Foreskin fibroblast (primary cell): ENCODE measurements at places on chromosomes 4 and X.

DNA sequence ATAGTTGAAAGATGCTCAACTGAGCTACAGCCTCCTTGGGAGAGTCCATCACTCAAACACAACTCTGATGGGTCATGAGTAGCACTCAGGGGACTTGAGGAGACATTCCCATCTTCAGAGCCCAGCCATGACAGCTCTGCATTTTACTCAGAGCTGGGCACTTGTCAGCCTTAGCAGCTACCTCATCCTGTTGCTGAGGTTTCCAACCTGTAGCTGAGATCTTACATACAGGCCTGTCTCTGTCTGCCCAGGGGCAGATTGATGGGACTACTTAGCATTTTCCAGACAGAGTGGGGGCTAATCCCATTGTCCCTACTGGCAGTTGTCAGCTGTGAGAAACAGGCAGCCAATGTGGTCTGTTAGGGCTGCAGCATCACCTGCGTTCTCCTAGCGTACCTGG, 3.5 kb downstream of the FHDC1 start:
- DNase-seq: no peak

- no peak for DNase-seq
Measured at GRCh38 chrX:153921511-153922446, 4.3 kb downstream of the ARHGAP4 start.

DNA sequence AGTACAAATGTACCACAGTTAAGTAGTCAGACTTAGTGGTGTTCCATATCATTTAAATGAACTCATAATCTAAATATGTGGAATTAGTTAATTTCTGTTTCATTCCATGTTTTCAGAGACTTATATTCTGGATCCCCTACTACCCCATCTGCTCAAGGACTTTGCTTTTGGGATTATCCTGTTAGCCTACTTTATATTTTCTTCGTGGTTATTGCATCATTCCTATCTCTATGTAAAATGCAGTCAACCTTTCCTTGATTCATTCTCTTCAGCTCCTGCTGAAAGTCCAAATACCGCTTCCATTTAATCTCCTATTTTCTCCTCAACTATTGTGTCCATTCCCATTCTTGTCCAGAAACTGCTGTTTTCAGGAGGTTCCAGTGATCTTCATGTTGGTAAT, 25.1 kb downstream of the SLC30A9 start:
- no peak for DNase-seq

- no peak for DNase-seq
Measured at GRCh38 chrX:38606821-38607220, 45.5 kb downstream of the TSPAN7 start.

DNA sequence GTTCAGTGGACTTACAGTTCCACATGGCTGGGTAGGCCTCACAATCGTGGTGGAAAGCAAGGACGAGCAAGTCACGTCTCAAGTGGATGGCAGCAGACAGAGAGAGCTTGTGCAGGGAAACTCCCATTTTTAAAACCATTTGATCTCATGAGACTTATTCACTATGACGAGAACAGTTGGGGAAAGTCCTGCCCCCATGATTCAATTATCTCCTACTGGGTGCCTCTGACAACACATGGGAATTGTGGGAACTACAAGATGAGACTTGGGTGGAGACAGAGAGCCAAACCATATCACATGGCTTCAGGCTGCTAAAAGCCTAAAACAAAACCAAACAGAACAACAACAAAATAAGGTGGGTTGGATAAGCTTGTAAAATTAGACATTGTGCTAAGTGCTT, 194.4 kb upstream of the CPEB2 start:
- DNase-seq: no peak

- DNase-seq: no peak
Measured at GRCh38 chr4:130648570-130648969, 1552.6 kb downstream of the C4orf33 start.

DNA sequence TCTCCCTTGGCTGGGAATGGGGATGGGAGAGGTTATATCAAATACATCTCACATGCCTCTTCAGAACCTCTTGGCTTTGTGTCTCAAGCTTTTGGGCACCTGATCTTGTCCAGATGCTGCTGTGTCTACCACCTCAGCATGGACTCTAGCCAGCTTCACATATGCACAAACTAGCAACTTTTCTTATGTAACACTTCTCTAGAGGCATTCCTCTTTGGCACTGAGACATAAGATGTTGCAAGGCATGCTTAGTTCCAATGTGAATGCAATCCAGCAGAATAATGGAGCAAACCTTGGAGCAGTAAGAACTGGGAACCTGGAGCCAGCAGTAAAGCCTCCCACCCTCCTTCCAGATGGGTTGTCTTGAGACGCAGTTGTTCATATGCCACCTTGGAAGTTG, 113.4 kb upstream of the TMEM47 start:
- no peak for DNase-seq

DNA sequence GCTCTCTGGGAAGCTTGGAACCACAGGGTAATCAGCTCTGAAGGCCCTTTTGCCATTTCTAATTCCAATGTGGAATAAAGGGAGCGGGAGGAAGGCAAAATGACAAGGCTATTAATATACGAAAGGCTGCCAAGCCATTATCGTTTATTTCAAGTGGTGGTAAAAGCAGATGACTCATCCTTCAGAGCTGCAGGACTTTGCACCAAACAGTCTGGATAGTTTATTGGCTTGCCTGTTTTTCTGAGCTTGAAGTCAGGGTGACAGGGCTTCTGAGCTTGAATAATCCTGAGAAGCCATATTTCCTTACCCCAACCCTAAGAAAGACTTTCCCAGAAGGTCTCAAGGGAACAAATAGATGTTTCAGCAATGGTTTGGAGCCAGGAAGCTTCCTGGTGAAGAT, 7.7 kb upstream of the GABRE start:
- DNase-seq: peak; percentile 71

DNA sequence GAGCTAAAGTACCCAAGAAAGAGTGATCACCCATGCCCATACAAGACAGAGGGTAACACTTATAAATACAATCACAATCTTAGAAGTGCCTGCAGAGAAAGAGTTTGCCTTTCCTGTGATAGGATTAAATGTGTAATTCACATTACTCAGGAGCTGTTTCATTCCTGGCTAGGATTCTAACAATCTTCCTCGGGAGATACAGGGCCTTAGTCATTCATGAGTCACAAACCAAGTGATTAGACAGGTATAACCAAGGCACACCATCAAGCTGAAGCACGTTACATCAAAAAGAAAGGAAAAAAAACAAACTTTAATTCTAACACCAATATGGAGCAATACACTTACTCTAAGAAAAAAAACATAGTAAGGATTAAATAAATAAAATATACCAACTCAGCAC, 14.9 kb downstream of the ABCG2 start:
- peak; percentile 36 for DNase-seq

GRCh38 chrX:65674204-65674893, 6.9 kb downstream of the MSN start:
- DNase-seq: no peak

DNA sequence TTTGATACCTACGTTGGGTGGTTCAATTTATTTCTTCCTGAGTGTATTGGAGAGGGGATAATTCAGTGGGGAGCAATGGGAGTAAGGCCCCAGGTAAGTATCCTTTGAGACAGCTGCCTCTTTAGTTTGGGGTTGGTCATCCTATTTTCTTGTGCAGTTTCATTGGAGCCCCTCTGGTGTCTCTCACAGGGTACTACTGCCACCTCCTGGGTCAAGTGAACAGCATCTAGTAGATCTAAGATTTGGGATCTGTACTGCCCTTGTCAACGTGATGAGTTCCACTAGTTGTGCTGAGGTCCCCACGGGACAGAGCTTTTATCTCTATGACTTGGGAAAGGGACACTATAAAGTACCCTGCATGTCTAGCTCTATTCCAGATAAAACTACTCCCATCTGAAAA, 80.6 kb downstream of the PBDC1 start:
- peak; percentile 16 for DNase-seq

DNA sequence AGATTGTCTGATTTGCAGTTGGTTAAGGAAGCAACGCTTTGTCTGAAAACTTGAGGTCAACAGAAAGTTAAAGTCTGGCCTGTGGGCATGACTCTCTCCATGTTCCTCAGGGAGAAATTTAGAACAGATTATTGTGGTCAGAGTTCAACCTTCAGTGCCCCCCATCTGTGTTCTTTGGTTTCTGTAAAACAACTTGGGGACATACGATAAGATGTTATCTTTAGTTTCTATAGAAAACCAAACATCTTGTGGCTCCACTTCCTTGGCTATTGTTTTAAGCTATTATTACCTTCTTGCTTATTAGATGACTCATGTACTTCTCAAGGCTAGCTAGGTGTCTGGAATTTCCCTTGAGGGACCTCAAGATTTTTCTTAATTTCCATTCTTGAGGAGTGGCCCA, 507.7 kb downstream of the PDHA2 start:
- DNase-seq: no peak

DNA sequence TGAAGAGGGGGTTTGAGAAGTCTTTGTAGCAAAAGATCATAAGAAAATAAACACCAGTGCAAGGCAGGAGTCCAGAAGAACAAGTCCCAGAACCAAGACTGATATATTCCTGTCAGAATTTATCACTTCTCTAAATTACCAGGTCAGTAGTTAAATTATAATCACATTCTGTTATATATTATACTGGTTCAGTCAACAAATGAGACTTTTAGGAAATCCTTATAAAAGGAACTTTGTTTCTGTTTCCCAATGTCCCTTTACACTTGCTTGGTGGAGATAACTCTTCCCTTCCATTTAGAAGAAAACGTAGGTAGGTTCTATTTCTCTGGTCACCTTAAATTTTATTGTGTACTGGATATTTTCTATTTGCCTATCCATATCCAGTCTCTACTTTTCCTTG, 21.1 kb downstream of the GBA3 start:
- DNase-seq: no peak

DNA sequence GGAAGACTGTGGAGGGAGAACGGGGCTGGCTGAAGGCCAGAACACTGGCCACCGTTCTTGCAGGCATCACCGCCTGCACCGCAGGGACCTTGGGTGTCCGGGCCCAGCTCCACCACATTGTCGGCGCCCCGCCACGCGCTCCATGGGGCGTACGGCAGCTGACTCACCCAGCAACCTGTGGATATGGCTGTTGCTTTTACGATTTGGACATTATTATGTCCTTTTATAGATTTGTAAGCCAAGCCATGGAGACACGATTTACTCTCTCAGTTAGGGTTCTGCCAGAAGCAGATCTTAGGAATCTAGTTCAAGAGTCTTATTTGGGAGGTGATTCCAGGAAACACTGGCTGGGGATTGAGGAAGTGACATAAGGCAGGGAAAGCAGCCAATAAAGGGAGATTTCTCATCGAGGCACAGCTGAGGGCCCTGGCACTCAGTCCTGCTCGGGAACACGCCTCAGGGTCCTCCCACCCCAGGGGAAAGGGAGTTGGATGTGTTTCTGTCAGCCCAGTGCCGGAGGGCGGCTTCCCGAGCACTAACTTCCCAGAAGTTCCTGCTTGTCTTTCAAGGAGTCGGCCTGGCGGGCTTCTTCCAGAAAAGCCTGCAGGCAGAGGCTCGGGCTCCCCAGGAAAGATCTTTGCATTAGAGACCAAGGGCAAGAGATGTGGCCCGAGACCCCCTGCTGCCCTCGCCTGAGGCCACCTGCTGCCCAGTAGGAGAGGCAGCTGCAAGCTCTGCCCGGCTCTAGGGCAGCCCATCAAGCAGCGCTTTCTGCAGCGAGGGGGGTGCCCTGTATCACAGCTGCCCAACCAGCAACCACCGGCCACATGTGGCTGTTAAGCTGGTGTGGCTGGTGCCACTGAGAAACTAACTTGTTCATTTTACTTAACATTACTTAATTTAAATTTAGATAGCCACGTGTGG, 52.9 kb downstream of the CRMP1 start:
- DNase-seq: no peak

DNA sequence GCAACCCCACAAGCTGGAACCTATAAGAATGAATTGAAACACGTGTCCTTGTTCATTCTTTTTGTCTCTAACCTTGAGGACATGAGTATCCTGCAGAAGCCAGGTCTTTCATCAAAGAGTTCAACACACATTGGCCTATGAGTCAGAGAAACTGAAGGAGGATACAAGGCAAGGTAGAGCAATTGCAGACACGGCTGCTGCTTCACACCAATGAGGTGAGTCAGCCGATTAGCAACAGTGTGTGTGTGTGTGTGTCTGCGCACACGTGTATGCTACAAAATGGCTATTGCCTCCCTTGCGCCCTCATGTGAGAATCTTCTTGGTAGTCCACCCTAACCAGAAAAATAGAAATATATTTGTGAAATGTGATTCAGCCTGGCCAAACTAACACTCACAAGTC, 1477.7 kb upstream of the IGFBP7 start:
- DNase-seq: no peak

- no peak for DNase-seq
Measured at GRCh38 chr4:3317011-3317655, 24.3 kb downstream of the RGS12 start.

- DNase-seq: no peak
Measured at GRCh38 chr4:88148560-88148959, 9.9 kb downstream of the ABCG2 start.

- DNase-seq: no peak
Measured at GRCh38 chr4:184892999-184893398, 67.2 kb upstream of the ACSL1 start.

DNA sequence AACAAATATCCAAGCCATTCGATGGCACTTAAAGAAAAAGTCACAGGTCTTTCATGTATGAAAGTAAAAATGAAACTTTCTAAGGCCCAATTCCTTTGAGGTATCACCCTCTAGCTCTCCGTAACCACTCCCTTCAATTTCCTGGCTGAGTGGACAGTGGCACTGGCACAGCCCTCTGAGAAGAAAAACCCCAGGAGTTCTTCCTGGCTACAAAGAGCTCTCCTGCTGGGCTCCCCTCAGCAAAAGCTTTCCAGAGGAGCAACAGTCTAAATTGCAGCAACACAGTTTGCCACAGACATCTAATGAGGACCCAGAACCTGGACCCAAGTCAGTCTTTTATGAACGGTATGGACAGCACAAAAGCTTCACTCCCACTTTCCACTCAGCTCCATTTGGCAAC, 71.8 kb downstream of the FUNDC1 start:
- no peak for DNase-seq

DNA sequence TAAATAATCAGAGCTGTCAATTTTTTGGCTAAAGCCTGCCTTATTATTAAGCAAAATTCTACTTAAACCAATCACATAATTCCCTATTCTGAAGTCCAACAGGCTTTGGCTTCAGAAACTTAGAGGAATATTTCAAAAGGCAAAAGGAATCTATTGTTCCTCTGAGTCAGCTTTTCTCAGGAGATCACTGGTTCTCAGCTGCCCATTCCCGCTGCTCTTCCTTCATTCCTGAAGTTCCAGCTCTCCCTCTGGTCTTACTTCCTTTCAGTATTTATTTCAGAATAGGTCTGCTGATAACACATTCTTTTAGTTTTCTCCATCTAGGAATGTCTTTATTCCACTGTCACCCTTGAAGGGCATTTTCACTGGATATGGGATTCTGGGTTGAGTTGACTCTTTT, 133.7 kb downstream of the SOWAHB start:
- DNase-seq: peak; percentile 86

DNA sequence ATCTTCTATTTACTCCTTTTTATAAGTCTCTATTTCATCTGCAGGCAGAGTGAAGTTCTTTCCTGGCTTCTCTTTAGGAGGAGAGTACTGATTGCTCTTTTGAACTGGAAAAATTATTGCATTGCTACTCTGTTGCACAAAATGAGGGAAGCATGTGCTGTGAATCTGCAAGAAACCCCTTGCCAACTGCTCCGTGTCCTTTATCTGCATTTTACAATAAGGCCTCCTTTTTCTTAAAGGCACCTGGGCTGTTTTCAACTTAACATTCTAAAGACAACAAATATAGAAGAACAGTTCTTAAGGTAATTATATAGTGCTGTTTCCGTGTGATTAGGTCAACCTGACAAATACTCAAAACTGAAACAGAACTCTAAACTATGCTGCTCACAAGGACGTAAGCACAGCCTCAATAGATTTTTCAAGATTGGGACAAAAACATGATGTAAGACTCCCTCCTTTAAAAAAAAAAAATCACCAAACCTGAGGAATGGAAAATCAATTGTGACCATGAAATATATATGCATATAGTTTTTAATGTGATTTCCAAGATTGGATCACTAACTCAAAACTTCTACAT, 716.6 kb upstream of the INTU start:
- no peak for DNase-seq
